CD4-positive, alpha-beta T cell (primary cell): ENCODE measurements at places on chromosomes 1 and 21. TPM values are rescaled to one million over a fixed set of nuclear protein-coding genes. Genes with fewer than 3 reads are reported as not detected.

DNA sequence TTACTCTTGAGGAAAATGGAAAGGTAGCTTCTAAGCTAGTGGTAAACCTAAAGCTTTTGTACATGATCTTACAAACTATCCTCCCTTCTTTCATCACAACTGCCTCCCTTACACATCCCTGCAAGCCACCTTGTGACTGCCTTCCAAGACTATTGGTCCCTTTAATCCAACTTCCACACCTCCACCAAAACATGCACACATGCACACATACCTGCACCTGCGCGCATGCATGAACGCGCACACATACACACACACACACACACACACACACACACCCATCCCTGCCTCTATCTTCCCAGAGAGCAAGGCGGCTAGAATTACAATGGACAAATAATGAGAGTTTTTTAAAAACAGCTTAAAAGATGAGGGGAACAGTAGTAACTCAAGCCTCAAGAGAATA is 58.3 kb downstream of the LUZP1 start:
- no peak for DNase-seq

GRCh38 chr1:9382643-9383491 is 90.2 kb downstream of the SPSB1 start:
- DNase-seq: no peak

GRCh38 chr1:115056395-115056798 is 26.8 kb downstream of the TSHB start:
- DNase-seq: no peak

GRCh38 chr1:241837416-241837815 is 10.6 kb upstream of the EXO1 start:
- DNase-seq: no peak

DNA sequence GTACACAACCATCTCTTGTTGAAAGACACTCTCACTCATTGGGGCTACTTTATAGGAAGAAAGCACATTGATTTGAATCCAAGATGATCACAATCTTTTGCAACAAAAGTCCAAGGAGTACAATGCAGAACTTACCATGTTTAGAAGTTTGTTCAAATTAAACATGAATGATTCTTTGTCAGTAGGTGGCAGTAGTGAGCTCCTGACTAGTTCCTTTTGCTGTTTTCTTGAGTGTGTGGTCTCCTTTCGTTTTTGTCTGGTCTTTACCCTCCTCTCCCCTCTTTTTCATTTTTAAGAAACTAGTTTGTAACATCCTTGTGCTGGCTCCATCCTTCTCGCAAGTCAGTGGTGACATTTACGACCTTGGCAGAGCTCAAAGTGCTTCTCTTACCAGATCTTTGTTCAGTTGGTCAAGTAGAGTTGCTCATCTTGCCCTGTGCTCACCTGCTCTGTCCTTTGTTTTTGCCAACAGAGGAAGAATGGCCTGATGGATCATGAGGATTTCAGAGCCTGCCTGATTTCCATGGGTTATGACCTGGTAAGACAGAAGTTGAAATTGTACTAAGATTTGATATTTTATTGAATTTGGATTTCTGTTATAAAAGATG is 35.7 kb upstream of the MTR start:
- no peak for DNase-seq

DNA sequence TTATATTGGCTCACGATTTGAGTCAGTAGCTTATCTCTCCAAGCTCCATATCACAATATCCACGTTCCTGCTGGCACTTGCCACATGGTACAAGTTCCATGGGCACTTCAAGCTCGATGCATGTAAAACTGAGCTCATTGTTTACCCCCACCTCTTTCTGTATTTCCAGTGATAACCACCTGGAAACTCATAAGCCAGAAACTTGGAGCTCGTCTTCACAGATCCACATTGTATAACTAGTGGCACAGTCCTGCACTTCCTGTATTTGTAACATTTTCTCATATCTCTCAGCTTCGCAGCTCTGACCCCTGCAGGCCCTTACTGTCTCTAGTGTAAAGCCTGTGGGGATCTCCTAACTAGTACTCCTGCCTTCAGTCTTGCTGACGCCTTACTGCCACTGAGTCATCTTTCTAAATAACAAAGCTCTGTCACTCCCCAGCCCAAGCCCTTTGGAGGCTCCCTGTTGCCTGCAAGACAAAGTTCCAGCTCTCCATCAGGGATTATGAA is 6.5 kb upstream of the C2CD4D start:
- no peak for DNase-seq

GRCh38 chr1:86207323-86207722 is 50.8 kb upstream of the COL24A1 start:
- no peak for DNase-seq

DNA sequence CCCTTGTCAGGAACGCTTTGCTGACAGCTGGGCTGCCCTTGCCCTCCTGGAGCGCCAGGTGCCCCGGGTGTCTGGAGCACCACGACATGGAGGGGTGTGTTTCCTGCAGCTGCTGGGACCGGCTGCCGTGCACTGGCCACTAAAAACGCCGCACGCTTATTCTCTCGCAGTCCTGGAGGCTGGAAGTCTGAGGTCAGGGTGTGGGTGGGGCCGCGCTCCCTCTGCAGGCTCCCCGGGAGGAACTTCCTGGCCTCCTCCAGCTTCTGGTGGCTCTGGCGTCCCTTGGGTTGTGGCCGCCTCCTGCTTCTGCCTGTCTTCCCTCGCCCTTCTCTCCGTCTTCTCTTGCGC is 28.0 kb upstream of the PLCH2 start:
- no peak for DNase-seq

- peak; percentile 27 for DNase-seq
Measured at GRCh38 chr1:89942825-89943658, 51.9 kb upstream of the ZNF326 start.

DNA sequence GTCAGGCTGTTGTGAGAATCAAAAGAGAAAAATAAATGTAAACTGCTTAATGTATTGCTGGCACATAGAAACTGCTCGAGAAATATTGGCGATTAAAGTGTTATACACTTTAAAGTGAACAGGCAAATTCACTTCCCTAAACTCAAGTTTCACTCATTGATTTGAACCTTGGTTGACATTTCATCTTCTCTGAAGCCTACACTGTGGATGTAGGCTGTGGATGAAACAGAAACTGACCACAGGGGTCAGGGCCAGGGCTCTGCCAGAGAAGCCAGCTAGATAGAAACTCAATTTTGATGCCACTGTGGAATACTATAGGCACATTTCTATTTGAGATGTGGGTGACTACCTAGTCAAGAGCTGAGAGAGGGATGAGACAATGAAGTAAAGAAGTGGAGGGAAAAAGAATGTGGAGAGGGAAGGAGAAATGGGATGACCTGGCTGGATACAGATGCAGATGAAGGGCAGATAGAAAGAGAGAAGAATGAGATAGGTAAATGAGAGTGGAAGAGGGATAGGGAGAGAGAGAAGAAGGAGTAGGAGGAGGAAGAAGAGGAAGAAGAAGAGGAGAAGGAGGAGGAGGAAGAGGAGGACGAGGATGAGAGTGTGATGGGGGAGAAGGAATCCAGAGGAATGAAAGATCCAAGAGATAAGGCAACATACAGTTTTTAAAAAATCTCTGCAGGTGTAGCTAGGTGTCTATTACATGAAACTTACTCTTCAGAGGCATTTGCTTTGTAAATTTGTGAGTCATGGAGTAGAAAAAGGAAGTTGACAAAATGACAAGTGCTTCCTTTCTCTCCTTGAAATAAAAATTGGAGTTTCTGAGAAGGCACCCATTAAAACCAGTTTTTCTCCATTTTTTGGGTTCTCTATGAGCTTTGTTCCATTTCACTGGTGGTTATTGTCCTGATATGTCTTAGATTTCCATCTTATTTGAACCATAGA is 17.4 kb upstream of the CD1D start:
- DNase-seq: no peak

GRCh38 chr1:23449306-23449705 is 24.8 kb upstream of the TCEA3 start:
- no peak for DNase-seq

DNA sequence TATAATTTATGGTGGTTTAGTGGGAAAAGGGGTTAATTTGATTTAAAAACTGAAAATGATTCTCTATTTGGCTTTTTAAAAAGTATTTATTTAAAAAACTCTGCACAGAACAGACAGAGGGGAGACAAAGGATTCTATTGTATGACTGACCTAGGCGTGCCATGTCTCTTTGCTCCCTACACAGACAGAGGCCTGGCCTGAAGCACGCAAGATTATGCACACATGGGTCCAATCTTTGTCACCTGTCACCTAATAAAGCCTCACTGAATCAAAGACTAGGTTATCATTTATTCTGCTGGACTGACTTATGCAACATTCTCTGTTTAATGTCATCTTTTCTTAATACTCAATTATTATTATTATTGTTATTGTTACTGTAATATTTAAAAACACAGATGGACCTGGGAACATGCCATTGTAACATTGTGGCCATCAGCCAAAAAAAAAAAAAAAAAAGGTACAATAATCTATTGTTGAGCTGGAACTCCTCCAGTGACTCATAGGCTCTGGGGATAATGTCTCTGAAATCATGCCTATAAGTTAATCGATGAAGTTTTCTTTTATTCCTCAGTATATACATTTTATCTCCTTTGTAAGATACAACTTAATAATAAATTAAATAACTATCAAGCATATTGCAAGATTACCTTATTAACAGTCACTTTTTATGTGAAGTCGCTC is 112.1 kb downstream of the RUNX1 start:
- no peak for DNase-seq

GRCh38 chr1:224333939-224334786 is 4.2 kb upstream of the NVL start:
- DNase-seq: no peak

- DNase-seq: no peak
Measured at GRCh38 chr21:21057349-21058062, 59.3 kb downstream of the NCAM2 start.

- DNase-seq: no peak
Measured at GRCh38 chr1:3905266-3905952, 5.3 kb upstream of the C1orf174 start.

DNA sequence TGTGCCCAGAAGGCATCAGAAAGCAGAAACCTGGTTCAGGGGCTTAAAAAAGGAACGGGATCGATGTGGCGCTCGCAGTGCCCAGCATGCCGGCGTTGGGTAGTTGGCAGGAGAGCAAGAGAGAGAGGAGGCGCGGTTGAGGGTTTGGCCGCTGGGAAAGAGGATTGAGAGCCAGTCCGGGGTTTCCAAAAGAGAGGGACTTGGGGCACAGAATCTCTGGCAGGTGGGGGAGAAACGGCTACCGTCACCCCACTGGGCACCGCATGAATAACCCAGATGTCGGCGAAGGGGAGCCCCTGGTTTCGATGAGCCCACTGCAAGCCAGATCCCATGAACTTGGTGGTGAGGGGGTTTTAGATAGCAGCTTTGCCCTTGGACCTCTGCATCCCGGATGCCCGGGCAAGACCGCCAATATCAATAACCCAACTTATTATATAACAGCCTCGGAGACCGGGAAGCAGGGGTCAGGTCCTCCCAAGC is 60.4 kb upstream of the ACOT11 start:
- no peak for DNase-seq

GRCh38 chr1:107829036-107829770 is 135.8 kb downstream of the VAV3 start:
- DNase-seq: no peak

DNA sequence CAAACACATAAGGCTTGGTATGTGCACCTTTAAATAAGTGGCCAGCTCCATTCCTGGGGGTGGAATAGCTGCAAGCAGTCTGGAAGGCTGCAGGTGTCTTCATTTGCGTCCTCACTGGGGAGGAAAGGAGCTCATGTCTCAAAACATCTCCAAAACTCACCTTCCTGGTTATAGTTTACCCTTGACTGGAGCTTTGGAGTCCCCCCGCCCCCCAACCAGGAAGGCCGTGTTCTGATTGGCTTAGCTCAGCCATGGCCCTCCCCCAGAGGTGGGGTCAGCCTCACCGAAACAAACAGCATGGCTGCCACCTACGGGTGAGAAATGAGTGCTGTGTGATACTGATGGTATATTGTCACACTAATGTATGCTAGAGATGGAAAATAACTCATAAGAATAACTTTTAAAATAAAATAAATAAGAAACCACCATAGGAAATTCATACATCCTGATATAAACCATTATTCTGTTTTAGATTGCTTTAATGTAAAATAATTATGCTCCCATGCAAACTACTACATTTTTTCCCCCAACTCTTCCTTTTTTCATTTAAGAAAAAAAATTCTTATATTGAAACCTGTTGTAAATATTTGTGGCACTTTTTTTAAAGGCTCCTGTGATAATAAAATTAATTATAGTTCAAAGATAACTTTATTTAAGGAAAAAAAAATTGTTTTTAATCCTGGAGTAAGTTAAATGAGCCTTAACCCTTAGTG is 90.8 kb downstream of the ZP4 start:
- no peak for DNase-seq

TRNP1 gene
- 0.19 TPM for total RNA-seq

FALEC gene
- not detected for total RNA-seq

C1orf141 gene
- total RNA-seq: not detected

PLA2G2C gene
- total RNA-seq: not detected

CFH gene
- 3.6 TPM for total RNA-seq

PRR9 gene
- not detected for total RNA-seq

SPATA21 gene
- total RNA-seq: not detected

TMCO2 gene
- not detected for total RNA-seq

CD101 gene
- 2.2 TPM for total RNA-seq

CRYAA gene
- not detected for total RNA-seq

MAP1LC3C gene
- total RNA-seq: not detected
